ENCODE measurements at places on chromosomes 5 and 9.

DNA sequence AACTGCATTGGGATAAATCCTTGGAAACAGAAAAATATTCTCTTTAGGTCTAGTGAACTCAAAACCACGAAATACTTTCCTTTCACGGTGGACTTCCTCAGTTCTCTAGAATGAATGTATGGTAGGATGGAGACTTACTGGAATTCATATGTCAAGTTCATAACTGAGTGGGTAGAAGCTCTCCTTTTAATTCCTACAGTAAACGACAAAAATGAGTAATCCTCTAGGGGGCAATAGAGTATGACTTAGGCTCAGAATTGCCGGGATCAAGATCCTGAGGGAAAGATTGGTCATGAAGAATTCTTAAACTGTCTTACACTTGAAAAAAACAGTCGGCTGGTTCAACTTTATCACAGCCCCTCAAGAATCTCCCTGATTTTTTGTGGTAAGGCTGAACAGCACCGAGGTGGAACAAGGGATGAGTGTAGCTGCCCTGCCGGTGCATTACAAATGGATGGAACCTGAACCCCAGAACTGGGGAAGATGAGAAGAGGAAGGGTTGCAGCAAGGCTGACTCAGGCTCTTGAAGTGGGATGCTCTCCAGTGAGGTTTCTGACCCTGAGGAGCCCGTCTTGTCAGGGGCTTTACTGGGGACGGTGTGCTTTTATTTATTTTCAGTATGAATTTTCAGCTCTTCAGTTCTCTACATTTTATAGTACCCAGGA, 14.0 kb upstream of the LOX start:
- DNase-seq = no peak

DNA sequence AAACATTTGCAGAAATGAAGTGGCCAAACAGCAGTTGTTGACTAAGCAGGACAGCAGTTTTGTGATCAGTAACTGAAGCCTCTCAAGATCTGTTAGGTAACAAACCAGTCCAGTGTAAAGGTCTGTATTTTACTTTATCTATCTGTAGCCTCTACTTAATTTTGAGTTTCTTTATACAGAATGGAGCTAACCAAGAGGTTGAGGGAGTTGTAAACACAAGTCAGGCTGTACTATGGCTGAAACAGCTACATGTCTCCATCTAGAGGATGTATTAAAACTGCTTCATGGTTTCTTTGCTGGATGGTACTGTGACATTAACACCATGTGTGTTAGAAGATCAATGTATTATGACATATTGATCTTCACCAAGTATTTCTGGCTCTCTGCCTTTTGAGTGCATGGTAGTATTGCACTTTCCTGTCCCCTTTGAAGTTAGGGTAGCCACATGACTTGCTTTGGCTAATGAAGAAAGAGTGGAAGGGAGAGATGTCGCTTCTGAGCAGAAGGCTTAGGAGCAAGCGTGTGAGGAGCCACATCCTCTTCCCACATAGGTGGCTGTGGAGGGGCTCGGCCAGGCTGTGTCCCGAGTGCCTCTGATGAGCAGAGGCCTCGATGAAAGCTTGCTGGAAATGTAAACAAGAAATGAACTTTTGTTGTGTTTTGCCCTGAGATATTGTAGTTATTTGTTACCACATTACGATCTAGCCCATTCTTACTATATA, 105.6 kb upstream of the PCA3 start:
- DNase-seq = no peak

- no peak for DNase-seq
Observed at GRCh38 chr9:97441729-97442128, 29.8 kb downstream of the TDRD7 start.

- no peak for DNase-seq
Observed at GRCh38 chr9:126614088-126614454, 343 bp downstream of the LMX1B start.

GRCh38 chr9:18317896-18318295, 156.1 kb upstream of the ADAMTSL1 start:
- DNase-seq = no peak

DNA sequence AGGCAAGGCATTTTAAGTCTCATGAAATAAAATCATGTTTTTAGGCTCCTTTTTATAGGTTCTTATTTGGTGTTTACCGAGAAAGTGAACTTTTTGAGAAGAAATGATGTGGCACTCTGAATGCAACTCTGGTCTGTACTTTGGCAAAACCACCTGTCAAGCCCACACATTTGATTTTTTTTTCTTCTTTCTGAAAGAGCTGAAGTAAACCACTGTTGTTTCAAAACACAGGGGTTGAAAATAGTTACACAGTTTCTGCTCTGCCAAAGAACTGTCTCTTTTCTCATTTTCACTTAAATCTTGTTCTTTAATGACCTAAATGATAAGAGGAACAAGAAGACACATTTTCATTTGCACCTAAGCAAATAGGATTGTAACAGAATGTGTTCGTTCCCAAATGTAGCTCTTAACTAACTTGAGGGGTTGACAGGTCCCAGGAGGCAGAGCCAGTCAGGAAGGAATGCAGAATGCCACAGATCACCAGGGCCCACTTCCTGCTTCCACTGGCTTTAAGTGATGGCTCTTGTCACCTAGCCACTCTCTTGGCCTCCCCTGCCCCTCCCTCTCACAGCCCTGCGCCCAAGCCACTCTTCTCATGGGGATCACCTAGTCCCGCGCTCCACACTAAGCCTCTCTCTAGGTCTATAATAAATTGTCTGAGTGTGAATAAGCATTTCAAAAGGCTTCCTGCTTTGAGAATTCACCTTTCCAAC, 47.3 kb downstream of the MED27 start:
- DNase-seq = no peak

GRCh38 chr9:81626511-81626910, 62.8 kb downstream of the TLE1 start:
- no peak for DNase-seq

- DNase-seq = no peak
Observed at GRCh38 chr5:125411744-125412560, 665.5 kb upstream of the ZNF608 start.

GRCh38 chr5:59416451-59416850, 477.1 kb downstream of the PDE4D start:
- DNase-seq = no peak

DNA sequence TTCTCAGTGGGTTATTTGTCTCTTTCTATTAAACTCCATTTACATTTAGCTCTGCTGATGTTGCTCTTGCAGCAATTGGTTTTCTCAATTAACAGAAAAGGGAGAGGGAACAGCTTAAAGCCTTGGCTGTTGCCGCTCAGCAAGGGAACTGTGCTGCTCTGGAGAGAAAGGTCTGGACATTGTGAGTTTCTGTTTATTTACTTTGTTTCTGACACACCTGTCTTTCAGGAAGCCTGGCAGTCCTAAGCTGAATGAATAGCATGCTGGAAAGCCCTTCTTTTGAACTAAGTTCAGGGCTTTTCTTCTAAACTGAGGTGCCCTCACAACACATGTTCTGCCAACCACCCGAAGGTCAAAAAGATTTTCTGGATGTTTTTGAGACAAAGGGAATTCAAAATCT, 491.9 kb downstream of the PDE4D start:
- DNase-seq = no peak

DNA sequence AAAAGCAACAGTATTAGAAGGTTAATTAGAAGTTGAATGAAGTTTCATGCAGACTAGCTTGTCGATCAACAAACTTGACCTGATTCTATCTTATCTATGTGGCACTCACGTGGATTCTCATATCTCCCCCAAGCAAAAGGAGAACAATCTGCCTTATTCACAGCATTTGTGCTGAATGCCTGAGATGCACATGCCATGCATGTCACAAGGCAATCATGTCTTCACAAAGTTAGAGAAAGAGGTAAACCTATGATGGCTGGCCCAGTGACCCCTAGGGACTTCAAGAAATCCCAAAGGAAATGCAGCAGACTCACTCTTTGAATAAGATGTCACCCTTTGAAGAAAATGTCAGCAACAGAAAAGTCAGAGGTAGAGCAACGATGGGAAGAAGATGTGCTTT, 17.6 kb upstream of the SHOC1 start:
- no peak for DNase-seq

DNA sequence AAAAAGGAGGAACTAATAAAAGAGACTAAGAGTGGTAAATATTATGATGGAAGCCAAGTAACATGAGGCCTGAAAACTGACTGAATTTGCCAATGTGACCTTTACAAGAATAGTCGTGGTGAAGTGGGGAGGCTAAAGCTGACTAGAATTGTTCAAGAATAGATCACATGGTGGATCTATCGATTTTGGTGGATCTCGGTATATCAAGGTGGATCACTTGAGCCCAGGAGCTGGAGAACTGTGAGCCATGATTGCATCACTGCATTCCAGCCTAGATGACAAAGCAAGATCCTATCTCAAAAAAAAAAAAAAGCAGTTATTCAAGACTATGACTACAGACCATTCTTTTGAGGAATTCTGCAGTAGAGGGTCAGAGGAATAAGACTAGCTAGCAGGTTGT, 15.1 kb downstream of the ERMP1 start:
- no peak for DNase-seq
